ENCODE measurements at places on chromosomes 12 and 14.

DNA sequence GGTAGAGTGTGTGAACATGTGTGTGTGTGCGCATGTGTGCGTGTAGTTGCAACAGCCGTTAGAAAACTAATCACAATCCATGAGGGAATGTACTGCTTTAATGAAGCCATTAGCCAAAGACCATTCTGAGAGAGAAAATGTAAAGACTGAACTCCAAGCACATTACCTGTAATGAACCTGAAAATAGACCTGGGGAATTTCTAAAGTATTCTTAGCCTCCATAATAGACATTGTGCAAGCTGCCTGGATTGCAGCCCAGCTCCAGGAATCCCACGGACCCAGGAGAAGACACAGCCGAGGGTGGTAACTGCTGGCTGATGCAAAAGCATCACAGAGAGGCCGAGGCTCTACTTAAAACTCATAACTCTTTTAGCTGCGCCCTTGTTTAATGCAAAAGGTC lies 156.6 kb downstream of the SLC15A4 start:
- no peak for DNase-seq

GRCh38 chr14:104424406-104425072 lies 155.0 kb upstream of the C14orf180 start:
- DNase-seq = no peak

GRCh38 chr12:87425942-87426554 lies 603.2 kb downstream of the C12orf50 start:
- DNase-seq = no peak

GRCh38 chr14:106840258-106840657 lies 1313.9 kb downstream of the TMEM121 start:
- no peak for DNase-seq

- DNase-seq = no peak
These were observed 144.2 kb downstream of the PAWR start for GRCh38 chr12:79546466-79547043.

GRCh38 chr12:61629702-61630101 lies 630.5 kb upstream of the USP15 start:
- no peak for DNase-seq

GRCh38 chr12:92158796-92159439 lies 13.3 kb upstream of the BTG1 start:
- DNase-seq = no peak

Measured in stimulated activated CD4-positive, alpha-beta T cell treated with anti-CD3 and anti-CD28 coated beads, Interleukin-1b, Interleukin-23, amount 100 ng/mL, for 4 hours (primary cell).